ENCODE measurements at places on chromosomes 1 and 21.

DNA sequence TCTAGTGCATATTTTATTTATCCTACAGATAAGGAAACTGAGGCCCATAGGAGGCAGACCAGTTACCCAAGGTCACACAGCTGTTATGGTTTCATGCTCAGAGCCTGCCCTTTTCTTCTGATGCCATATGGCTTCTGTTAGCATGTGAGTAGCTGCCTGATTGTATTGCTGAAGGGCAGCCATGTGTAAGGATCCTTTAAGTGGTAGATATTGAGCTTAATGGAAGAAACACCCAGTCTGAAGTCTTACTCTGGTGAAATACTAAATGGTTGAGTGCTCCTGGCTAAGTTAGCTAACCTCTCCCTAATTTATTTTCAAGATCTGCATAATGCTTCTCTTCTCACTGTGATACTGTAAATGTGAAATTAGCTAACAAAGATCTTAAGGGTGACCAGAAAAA is 30.9 kb downstream of the ADAMTS5 start:
- DNase-seq, result peak; percentile 96

GRCh38 chr1:87594736-87595383 is 266.2 kb downstream of the LMO4 start:
- DNase-seq, result no peak

- peak; percentile 49 for DNase-seq
Measured at GRCh38 chr1:219990782-219991510, 55.4 kb downstream of the EPRS1 start.

GRCh38 chr1:27444632-27445031 is 45.3 kb downstream of the WASF2 start:
- DNase-seq, result no peak

- no peak for DNase-seq
Measured at GRCh38 chr1:115666702-115667101, 24.9 kb downstream of the VANGL1 start.

GRCh38 chr1:205339197-205339702 is 17.5 kb downstream of the KLHDC8A start:
- no peak for DNase-seq

- DNase-seq, result no peak
Measured at GRCh38 chr1:25615563-25616094, 962 bp upstream of the MAN1C1 start.

DNA sequence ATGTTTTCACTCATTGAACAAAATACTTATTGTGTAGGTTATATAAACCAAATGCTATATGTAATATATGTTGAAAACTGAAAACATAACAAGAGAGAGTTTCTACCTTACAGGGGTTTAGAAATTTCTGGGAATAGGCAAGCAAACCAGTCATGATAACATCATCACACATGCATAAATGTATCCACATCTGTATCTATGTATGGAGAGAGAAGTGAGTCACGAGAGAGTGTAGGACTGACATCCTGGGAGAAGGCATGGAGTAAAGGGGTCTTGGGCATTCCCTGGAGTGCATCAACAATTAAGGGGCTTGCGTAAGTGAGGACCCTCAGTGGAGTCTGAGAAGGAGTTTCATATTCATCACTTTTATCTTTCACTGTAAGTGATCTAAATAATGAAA is 65.5 kb downstream of the PCNX2 start:
- DNase-seq, result no peak

GRCh38 chr1:248821101-248821500 is 4.6 kb downstream of the SH3BP5L start:
- DNase-seq, result no peak

DNA sequence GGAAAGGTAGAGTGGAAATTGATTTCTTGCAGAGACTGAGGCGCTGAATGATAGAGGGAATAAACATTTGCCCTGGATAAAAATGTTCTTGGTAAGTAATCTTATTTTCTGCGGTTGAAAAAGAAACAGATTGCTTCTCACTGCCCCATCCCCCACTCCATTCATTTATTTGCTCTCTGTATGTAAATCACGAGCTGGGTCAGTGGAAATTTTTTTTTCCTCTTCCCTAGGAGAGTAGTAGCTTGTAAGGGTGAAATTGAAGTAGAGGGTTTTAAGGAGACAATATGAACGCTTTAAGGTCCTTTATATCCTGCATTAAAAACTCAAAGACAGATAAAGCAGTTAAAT is 1.4 kb upstream of the BRINP3 start:
- DNase-seq, result no peak

DNA sequence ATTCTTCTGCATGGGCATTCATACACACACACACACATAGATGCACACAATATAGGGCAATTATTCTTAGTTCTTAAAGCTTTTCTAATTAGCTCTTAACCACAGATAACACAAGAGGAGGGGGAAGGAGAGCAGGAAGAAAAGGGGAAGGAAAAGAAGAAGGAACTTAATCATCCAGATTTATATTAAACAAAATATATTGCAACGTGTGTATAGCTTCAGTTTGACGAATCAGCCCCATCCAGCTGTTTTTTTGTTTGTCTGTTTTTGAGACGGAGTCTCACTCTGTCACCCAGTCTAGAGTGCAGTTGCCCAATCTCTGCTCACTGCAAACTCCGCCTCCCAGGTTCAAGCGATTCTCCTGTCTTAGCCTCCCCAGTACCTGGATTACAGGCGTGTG is 21.7 kb upstream of the ANKRD13C start:
- no peak for DNase-seq

- DNase-seq, result no peak
Measured at GRCh38 chr21:40507978-40508377, 339.0 kb downstream of the DSCAM start.

DNA sequence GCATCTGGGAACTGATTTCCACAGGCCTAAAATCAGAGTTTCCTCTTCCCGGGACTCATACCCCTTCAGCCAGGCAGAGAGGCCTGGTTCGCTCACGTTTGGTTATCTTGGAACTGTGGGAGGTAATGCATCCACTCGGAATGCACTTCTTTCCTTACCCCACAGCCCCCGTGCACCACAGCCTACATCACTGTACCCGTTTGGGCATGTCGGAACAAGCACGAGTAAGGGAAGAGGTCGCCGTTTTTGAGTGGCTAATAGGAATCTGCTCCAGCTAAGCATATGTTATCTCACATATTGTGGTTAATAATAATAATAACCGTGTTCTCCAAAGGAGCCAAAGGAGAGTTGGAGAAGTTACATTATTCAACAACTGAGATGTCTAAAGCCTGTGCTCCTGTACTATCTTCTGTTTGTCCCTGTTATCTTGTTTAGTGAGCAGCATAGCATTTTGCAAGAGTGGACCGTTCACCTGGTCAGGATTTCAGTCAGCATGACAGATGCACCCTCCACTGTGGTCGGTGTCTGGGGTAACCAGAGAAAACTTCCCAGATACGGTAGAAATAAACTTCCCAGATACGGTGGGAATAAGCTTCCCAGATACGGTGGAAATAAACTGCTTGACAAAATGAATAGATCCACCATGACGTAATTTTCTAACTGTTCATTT is 198.6 kb downstream of the SDCCAG8 start:
- peak; percentile 100 for DNase-seq

GRCh38 chr1:231938711-231939110 is 312.1 kb downstream of the DISC1 start:
- no peak for DNase-seq

- peak; percentile 7 for DNase-seq
Measured at GRCh38 chr1:66980745-66981367, 56.1 kb downstream of the MIER1 start.

DNA sequence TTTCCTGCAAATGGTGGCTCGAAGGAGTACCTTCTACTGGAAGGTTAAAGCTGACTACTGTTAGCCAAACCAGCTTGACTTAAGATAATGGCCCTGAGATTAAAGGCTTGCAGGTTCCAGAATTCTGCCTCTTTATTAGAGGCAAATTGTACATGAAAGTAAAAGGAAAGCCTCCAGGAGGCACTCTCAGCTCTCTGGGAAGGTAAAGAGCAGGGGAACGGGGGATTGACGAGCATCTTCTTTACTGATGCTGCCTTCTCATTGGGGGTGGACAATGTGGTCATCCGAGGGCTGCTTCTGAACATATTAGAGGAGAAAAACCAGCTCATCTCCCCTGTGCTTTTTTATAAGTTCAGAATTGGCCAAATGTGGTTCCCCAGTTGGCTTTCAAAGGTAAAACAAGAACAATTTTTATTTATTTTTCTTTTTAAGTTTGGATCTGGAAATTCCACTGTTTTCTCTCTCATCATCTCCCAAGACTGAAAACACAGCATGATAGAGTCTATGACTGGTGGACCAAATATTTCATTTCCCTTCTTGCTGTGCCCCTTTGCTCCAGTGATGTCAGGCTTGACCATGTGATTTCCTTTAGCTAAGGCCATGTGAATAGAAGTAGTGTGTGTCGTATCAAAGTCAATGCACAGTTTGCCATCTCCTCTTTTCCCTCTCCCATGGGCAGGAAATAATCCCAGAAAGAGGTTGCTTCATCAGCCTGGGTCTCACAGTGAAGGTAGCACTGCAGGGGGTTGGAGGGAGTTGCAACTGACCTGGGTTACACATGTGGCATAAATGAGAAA is 292.7 kb downstream of the PRDM2 start:
- DNase-seq, result no peak

DNA sequence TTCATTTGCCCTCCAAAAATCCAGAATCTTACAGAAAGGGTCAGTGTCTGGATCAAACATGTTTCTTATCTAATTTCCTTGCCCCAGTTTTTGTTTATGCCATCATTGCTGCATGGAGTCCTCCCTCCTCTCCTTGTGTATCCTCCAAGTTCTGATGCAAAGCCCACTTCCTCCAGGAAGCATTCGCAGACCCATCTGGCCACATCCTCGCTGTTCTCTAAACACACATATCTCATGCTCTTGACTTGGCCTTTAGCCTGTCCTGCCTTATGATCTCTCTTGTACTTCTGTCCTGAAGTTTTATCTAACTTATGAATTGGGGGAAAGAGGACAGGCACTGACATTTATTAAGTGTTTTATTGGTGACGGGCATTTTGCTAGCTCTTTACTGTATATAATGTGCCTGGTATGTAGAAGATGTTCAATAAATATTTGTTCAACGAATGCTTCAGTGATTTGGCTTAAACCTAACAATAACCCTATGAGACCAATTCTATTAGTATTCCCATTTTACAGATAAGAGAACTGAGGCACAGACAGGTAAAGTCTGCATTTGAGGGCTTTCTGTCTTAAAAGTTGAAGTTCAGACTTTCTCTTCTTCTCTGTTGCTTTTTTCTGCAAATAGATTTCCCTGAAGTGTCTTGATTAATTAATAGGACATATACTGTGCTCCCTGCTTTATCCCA is 19.2 kb upstream of the ID3 start:
- DNase-seq, result no peak

All from NCI-H1694 treated with DMSO at 0.1 percent for 48 hours (cell line).